ENCODE measurements at places on chromosomes 13 and 19. TPM values are rescaled to one million over a fixed set of nuclear protein-coding genes. Genes with fewer than 3 reads are reported as not detected.

GRCh38 chr13:60210510-60211330, 47.0 kb upstream of the DIAPH3 start:
- H3K27ac ChIP-seq, result no peak overlapping the region
- H3K4me1 ChIP-seq, result no peaks in the 10 kb centered on the region
- no peak overlapping the region for H3K4me3 ChIP-seq
- DNase-seq, result no peak
- no peaks in the 10 kb centered on the region for H3K27me3 ChIP-seq
- no peaks in the 10 kb centered on the region for H3K36me3 ChIP-seq

GRCh38 chr13:114259974-114260373, 21.4 kb upstream of the UPF3A start:
- H3K27me3 ChIP-seq, result no peaks in the 10 kb centered on the region
- H3K27ac ChIP-seq, result no peak overlapping the region
- H3K4me3 ChIP-seq, result no peak overlapping the region
- H3K4me1 ChIP-seq, result no peaks in the 10 kb centered on the region

DNA sequence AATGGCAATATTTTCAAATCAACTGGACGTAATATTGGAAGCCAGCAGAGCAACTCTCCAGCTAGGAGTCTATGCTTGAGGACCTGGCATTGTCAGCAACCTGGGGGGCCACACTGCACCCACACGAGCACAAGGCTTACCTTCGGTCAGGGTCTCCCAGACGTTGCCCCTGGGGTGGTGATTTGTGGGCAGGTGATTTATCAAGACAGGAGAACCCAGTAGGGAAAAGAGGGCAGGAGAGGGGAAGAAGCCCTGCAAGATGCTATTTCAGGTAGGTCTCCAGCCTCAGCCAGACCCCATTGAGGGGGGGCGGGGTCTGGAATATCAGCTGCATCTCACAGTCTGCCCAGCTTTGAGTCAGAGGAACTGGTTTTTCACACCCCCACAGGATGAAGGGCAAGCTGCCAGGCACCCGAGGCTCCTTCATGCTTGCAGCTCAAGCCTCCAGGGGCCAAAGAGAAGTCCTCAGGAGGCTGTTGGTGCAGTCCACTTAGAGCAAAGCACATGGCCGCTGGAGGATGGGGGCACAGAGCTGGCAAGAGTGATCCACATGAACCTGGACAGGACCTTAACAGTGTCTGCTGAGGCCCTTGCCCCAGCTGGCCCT, 80.9 kb upstream of the UQCRFS1 start:
- H3K27ac ChIP-seq, result no peak overlapping the region
- no peaks in the 10 kb centered on the region for H3K4me1 ChIP-seq
- no peak overlapping the region for H3K4me3 ChIP-seq
- no peaks in the 10 kb centered on the region for H3K27me3 ChIP-seq
- no peaks in the 10 kb centered on the region for H3K36me3 ChIP-seq
- no peak for DNase-seq

DNA sequence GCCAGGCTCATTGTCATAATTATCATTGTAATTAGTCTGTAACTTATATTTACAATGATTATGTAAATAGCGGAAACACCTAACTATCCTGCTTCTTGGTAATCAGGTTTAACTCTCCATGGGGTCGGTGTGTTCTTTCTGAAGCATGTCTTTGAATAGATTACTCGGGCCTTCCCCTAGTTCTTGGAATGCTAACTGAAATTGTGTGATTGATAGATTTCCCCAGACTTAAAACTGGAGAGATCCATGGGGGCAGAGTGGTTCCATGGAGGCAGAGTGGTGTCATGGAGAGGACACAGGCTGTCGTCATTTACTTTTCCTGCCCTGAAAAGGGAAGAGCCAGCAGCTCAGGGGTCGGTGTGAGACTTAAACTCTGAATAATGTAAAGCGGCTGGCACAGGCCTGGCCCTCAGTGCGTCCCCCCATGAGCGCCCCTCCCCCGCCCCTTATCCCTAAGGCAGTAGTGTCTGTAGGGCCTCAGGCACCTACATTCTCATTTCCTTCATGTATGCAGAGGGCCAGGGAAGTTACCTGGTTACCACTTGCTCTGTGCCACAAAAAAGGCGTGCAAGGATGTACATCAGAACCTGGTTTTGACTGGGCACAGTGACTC, 225.1 kb downstream of the TM9SF2 start:
- no peaks in the 10 kb centered on the region for H3K27me3 ChIP-seq
- DNase-seq, result no peak
- no peak overlapping the region for H3K27ac ChIP-seq
- H3K4me1 ChIP-seq, result no peaks in the 10 kb centered on the region
- no peaks in the 10 kb centered on the region for H3K36me3 ChIP-seq

- no peak overlapping the region for H3K27ac ChIP-seq
- H3K27me3 ChIP-seq, result no peaks in the 10 kb centered on the region
- no peak for DNase-seq
- no peak overlapping the region for H3K4me3 ChIP-seq
These were observed 26.9 kb downstream of the SULT2B1 start for GRCh38 chr19:48578891-48579290.

- peak overlapping the region; percentile 8 for H3K4me3 ChIP-seq
- DNase-seq, result no peak
- no peaks in the 10 kb centered on the region for H3K27me3 ChIP-seq
- no peaks in the 10 kb centered on the region for H3K36me3 ChIP-seq
- no peak overlapping the region for H3K27ac ChIP-seq
These were observed 8.9 kb upstream of the SLC15A1 start for GRCh38 chr13:98761126-98761985.

MBD3L3 gene
- not detected for total RNA-seq

CYP2F1 gene
- total RNA-seq, result not detected

DNA sequence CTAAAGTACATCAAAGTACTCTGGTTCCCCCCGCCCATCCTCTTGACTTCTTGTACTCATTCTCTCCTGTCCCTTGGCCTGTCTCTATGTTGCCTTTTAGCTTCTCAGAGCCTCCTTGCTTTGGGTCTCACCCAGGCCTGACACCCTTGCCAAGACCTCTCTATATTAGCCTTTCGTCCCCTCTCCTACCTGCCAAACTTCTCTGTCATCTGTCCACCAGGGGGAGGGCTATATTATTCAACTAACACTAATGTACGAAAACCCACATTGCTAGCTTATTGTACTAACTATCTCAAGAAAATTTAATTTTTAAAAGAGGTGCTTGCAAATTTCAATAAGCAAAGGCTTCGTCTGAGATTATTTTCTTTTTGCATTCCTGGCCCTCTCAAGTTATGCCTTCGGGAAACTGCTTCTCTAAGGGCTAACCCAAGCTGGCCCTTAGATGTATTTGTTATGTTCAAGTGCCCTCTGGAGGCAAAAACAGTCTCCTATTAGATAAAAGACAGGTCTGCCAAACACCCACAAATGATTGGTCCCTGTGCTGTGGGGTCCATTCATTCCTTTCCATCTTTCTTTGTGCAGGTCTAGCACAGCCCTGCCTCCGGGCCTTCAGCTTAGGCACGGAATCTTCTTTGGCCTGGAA, 6.3 kb upstream of the MRPS31 start:
- H3K36me3 ChIP-seq, result no peaks in the 10 kb centered on the region
- peak overlapping the region; percentile 2 for H3K27ac ChIP-seq
- no peaks in the 10 kb centered on the region for H3K4me1 ChIP-seq

DNA sequence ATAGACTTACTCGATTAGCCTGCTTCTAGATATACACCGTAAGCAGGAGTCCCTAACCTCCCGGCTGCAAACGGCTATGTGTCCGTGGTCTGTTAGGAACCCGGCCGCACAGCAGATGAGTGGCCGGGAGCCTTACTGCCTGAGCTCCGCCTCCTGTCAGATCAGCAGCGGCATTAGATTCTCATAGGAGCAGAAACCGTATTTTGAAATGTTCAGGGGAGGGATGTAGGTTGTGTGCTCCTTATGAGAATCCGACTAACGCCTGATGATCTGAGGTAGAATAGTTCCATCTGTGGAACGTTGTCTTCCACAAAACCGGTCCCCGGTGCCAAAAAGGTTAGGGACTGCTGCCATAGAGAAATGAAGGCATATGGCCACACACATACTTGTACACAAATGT, 1491.9 kb downstream of the SLITRK5 start:
- H3K4me1 ChIP-seq, result no peaks in the 10 kb centered on the region
- H3K27me3 ChIP-seq, result no peaks in the 10 kb centered on the region
- DNase-seq, result no peak
- no peak overlapping the region for H3K4me3 ChIP-seq
- H3K27ac ChIP-seq, result no peak overlapping the region

DNA sequence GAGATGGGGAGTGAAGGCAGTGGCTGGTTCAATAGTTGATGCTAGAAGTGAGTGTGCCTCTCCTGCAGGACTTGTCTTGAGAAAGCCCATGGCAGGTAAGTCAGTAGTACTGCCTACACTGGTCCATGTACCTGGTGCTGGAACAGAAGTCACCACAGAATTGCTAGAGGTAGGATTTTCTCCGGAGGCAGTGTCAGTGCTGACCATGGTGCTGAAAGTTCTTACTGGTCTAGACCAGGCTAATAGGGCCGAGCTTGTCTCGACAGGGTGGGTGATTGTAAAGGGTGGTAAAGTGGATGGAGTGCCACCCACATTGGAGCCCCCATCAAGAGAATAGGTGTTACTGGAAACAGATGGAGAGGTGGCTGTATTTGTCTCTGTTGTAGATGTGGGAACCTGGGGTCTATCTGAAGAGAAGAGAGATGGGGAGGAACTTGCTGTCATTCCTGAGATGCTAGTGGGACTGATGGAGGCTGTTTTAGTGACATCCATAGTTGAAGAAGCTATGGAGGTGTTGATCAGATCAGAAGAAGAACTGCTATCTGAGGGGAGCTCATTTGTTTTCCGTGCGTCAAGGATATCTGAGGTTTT, 36.6 kb downstream of the MUC16 start:
- H3K27me3 ChIP-seq, result no peaks in the 10 kb centered on the region
- no peaks in the 10 kb centered on the region for H3K4me1 ChIP-seq
- DNase-seq, result no peak
- no peaks in the 10 kb centered on the region for H3K36me3 ChIP-seq
- H3K4me3 ChIP-seq, result no peak overlapping the region

ZNF177 gene
- not detected for total RNA-seq

ZNF224 gene
- total RNA-seq, result 31.3 TPM

DNA sequence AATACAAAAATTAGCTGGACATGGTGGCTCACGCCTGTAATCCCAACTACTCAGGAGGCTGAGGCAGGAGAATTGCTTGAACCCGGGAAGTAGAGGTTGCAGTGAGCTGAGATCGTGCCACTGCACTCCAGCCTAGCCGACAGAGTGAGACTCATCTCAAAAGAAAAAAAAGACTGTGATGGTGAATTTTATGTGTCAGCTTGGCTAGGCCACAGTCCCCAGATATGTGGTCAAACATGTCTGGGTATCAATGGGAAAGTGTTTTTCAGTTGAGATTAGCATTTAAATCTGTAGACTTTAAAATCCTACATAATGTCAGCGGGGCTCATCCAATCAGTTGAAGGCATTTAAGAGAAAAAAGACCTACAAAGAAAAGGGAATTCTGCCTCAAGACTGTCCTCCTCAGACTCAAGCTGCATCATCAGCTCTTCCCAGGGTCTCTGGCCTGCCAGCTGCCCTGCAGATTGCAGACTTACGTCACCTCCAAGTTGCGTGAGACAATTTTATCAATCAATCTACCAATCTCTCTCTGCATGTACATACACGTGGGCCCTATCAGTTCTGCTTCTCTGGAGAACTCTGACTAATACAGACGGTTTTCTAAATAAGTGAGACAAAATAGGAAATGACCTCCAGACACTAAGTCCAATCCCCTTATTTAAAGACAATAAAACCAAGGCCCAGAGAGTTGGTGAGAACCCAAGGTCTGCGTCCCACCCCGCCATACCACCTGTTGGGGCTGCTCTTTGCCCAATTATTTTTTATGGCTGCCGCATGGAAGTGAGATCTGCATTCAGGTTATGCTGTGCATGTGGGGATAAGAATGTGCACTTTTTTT, 99.2 kb downstream of the ABCC4 start:
- no peak overlapping the region for H3K4me3 ChIP-seq
- no peaks in the 10 kb centered on the region for H3K36me3 ChIP-seq
- no peak for DNase-seq
- no peaks in the 10 kb centered on the region for H3K27me3 ChIP-seq
- no peak overlapping the region for H3K27ac ChIP-seq

- H3K27me3 ChIP-seq, result no peaks in the 10 kb centered on the region
- peaks cover 12% of the 10 kb centered on the region for H3K4me1 ChIP-seq
- H3K4me3 ChIP-seq, result no peak overlapping the region
- H3K27ac ChIP-seq, result peak overlapping the region; percentile 94
- H3K36me3 ChIP-seq, result no peaks in the 10 kb centered on the region
These were observed 8.5 kb downstream of the MIDN start for GRCh38 chr19:1256646-1257474.

DNA sequence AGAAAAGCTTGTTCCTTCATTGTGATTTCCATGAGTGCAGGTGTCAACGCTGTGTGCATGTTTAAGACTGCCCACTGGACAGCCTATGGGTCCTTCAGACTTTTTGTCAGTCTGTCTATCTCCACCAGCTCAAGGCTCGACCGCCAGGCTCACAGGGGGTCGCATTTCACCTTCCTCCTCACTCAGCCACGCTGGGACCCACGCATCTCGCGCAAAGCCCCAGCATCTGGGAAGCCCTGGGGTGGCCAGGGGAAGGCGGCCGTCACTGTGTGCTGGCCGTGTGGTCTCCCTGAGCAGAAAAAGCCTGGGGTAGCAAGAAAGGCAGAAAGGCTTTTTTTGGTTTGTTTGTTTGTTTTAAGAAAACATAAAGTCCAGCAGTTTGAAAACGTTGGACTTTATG, 48.5 kb downstream of the KLF2 start:
- no peaks in the 10 kb centered on the region for H3K27me3 ChIP-seq
- no peak overlapping the region for H3K4me3 ChIP-seq
- no peaks in the 10 kb centered on the region for H3K36me3 ChIP-seq
- H3K4me1 ChIP-seq, result peaks cover 8% of the 10 kb centered on the region
- DNase-seq, result no peak
- peak overlapping the region; percentile 81 for H3K27ac ChIP-seq

Data from uterus (tissue), 4 donors.